CD4-positive, alpha-beta T cell treated with Interleukin-1 beta for 1 hour (primary cell): ENCODE measurements at places on chromosomes 6 and 20.

DNA sequence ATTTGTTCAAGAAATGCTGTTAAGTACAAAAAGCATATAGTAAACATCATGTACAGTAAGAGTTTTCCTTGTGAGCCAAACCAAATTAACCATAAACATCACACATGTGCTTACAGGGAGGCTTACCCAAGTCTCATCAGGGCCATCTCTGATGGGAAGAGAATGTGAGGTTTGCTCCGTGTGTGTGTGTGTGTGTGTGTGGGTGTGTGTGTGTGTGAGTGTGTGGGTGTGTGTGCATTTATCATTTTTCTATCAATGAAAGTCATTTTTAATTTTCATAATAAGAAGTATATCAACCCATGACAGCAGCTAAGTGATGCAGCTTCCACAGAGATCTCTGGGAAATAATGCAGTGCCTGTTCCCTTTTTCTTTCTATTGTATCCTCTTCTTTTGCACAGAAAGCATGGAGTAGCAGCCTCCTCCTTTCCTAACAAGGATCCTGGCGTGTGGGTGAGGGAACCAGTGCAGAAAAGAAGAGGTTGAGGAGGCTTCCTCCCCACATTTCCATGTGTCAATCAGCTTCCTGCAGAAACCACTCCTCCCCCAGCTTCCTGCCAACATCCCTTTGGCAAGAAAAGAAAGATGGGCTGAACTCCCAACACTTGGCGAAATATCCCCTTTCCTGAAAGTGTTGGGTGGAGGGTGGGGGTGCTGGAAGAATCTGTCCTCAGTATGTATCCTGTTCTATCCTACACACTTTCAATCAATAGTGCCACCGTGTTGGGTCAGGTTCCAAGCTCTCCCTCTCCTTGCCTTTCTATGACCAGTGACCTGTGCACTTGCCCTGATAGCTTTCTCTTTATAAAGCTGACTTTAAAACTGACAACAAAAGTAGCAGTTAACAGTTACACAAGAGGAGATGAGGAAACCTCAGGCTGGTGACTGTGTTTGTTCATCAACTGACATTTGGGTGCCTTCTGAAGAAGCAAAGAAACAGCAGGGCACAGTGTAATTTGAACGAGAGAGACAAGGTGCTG is 251.8 kb upstream of the CITED2 start:
- no peak for DNase-seq

DNA sequence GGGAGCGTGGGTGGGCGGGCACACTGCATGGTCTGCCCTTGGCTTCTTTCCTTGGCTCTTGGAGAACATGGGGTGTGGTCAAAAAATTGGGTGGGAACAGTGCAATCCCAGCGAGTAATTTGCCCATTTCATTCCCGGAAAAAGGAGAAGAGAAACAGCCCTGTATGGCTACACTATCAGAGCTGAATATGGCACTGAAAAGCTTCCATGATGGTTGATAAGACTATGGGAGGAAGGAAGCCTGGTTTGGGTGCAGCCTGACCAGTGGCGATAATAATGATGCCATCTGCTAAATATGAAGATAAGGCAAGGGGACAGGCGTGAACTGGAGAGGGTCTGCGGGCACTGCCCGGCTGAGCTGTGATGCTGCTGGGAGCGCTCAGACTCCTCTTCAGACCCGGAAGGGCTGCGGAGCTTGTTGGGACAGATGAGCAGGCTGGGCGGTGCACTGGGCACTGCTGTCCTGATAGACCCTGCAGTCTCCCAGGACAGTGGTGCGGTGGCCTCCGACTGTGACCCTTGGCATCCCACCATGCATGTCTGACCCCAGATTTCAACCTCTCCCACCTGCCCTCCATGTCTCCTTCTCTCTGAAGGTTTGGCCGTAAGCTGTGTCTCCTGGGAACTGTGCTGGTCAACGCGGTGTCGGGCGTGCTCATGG is 10.2 kb downstream of the SLC22A1 start:
- no peak for DNase-seq

- DNase-seq: peak; percentile 69
Measured at GRCh38 chr6:159038914-159039884, 5.6 kb downstream of the TAGAP start.

DNA sequence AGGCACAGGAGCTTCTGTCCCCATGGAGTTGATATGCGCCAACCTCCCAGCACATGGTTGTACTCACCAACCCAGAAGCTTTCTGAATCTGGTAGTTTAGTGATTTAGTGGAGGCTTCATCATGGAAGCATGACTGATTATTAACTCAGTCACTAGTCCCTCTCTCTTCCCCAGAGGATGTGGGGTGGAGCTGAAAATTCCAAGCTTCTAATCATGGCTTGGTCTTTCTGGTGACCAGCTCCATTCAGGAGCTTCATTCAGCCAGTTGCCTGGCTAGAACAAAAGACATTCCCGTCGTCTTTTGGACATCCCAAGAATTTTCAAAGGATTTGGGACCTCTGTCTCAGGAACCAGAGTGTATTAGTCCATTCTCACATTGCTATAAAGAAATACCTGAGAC is 13.3 kb upstream of the SMIM13 start:
- DNase-seq: no peak

DNA sequence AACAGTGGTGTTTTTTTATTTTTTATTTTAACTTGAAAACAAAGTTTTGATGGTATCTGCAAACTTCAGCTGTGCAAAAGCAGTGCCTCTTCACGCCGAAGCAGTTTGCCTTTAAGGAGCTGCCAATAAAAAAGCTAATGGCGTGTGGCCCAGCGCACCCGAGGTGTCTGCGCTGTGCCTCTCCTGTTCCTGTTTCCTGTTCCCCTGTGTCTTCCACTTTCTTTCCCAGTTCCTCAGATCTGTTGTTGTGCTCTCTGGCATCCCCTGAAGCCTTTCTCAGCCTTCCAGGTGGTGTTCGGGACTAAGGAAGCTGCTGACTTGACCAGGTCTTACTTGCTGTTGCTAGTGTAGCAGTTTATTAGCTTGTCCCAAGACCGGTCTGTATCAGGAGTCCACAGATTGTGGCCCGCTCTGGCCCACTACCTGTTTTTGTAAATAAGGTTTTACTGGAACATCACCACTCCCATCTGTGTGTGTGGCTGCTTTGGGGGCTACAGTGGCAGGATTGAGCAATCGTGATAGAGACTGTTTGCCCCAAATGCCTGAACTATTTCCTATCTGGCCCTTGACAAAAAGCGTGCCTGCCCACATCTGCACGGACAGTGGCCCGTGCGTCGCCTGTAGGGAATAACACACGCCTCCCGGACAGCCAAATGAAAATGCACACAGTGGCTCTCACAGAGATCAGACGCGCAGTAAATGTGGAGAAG is 178.3 kb downstream of the TMEM242 start:
- DNase-seq: no peak

DNA sequence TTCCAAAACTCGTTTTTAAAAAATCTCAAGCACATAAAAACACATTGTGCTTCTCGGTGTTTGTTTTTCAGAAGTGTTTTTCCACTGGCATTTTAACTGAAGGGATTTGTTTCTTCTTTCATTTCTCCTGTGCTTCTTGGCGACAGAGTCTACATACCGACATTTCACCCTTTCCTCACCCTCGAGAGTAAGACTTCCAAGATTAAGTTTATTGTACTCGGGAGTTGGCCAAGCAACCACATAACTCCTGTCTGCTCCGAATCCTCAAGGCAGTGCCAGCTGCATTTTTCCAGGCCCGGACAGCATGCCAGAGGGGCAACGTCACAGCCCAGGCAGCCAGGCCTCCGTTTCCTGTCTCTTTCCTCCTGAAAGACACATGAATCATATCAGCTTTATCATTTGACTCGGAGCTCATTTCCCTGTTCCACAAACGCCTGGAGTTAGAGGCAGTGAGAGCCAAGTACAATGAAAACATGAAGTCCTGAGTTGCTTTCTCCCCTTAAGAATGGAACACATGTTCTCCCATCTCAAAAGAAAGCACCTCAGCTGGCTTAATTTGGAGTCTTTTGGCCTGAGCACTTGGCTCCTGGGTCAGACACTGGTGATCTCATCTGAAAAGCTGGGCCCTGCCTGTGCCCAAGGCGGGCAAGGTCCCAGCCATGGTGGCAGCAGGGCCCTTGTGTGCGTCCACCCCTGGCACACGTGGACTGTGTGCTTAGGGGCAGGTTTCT is 23.2 kb upstream of the FAM50B start:
- DNase-seq: no peak

- no peak for DNase-seq
Measured at GRCh38 chr6:79127660-79128059, 49.6 kb upstream of the PHIP start.

DNA sequence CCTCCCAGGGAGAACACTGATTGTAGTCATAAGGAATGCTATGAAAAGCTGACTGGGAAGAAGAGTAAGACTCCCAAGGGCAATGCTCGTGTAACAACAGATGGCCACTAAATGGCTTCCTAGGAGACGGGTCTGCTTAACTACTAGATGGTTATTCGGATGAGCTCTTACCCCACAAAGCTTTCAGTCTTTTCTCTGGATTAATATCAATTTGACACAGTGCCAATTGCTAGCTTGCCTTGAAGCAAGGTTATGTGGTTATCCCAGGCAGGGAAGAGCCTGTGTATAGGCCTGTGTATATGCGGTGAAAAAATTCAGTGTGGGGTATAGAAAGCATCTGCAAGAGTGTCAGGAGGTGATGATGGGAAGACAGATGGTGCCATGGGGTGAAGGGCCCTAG is 86.4 kb upstream of the NOX3 start:
- DNase-seq: no peak

DNA sequence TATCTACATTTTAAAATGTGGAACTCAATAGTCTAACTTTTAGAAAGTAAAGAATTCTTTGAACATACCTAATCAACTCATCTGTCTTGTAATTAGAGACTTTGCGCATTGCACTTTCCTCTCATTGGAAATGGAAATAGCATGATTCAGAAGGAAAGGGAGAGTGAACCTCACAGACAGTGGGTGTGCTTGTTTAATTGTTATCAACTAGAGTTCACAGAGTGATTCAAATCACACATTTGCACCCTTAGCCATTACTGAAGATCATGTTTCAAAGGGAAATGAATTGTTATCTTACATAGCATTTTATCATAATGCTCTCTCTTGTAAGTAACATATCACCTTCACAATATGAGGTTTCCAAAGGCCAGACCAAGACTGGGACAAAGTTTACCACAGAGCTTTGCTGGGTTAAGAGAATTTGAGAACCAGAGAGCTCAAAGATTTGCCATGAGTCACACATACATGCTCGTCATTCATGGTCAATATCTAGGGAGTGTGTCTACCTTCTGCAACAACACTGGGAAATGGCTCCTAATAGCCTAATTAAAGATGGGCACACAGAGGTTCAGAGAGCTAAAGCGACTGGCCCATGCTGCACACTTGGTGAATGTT is 21.5 kb downstream of the GSTA3 start:
- DNase-seq: no peak

GRCh38 chr6:105601541-105602236 is 198.8 kb upstream of the PREP start:
- peak; percentile 21 for DNase-seq

DNA sequence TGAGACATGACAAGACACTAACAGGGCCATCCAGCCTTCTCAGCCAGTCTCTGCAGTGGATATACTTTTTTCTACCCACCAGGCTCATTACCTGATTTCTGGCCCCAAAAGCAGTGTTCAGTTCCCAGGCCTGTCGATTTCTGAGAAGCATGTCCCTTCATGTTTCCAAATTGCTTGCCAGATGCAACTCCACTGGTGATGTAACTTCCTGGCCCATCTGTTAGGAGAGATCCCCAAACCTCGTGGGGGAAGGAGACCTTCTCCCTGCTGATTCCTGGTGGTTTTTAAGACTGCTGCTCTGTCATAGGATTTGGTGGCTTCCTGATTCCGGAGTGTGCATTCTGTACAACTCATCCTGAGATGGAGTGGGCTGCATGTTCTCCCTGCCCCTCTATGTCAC is 31.6 kb upstream of the MRPS10 start:
- DNase-seq: no peak

- peak; percentile 28 for DNase-seq
Measured at GRCh38 chr6:130148181-130148580, 74.6 kb downstream of the SAMD3 start.

DNA sequence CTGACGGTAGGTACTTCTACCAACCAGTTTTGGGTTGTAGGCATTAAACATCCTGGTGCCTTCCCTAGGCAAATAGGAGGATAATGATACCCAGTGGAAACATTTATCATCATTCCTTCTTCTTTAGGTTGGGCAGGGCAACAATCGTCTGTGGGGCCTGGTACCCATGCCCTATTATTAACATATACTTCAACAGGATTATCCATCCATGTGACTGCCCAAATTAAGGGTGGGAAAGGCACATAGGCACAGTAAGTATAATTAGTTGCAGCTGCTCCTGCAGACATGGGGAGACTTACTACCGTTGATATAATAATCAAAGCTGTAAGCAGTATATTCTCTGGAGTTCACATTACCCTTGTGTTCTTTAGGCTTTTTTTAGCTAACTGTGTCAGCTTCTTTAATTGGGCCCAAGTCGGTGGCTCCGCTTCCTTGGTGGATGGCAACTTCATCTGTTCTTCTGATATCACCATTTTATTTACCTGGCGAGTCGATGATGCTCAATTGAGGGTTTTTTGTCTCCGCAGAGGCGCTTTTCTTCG is 16.8 kb downstream of the RPL7L1 start:
- no peak for DNase-seq

DNA sequence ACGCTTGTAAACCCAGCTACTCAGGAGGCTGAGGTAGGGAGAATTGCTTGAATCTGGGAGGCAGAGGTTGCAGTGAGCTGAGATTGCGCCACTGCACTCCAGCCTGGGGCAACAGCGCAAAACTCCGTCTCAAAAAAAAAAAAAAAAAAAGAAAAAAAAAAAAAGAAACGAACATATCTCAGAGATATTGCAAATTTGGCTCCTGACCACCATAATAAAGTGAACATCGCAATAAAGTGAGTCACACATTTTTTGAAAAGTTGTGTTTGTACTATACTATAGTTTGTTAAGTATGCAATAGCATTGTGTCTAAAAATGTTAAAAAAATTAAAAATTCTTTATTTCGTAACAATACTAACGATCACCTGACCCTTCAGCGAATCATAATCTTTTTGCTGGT is 13.3 kb downstream of the RSPH9 start:
- DNase-seq: no peak

DNA sequence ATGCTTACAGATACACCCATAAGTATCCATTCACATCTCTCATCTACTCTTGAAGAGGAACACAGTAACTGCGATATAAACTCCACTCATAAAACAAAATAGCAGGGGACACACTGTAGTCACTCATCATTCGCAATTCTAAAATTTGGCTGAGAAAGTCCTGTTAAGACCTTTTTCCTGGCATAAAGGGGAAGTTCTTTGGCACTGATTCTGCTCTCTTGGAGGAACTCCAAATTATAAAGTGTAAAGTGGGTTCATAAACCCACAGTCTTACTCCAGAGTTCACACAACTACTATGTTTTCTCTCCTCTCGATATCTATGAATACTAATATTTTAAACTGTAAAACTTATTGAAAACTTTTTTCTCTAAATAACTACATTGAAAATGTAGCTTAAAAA is 80.6 kb downstream of the ADGB start:
- DNase-seq: no peak

GRCh38 chr6:15730922-15731321 is 68.1 kb upstream of the DTNBP1 start:
- no peak for DNase-seq

GRCh38 chr20:57387463-57387862 is 3.7 kb upstream of the RBM38 start:
- no peak for DNase-seq

- DNase-seq: peak; percentile 28
Measured at GRCh38 chr6:151379933-151380847, 11.2 kb downstream of the ZBTB2 start.
